A549 (cell line): ENCODE measurements at places on chromosomes 1 and 21.

DNA sequence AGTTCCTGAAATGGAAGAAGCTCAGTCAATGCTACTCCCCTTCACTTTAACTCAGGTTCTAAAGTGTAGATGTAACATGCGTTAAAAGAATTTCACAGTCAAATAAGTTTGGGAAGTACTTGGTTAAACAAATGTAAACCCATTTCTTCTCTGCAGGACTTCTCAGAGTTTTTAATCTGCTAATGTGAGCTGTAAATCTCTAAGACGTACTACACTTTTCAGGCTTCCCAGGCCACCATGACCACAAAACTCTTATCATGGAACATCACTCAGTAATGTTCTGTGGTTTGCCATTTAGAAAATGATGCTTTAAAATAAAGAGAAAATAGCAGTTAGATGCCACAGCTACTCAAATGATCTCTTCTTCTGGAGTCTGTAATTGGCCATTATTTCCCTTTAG lies 104.3 kb downstream of the HHIPL2 start:
- no peak for DNase-seq

- DNase-seq: peak; percentile 58
These were observed 119.7 kb downstream of the HHAT start for GRCh38 chr1:210448297-210448892.

GRCh38 chr1:61926597-61926996 lies 184.3 kb downstream of the PATJ start:
- DNase-seq: no peak

GRCh38 chr1:151458802-151459330 lies 428 bp downstream of the POGZ start:
- DNase-seq: peak; percentile 91

DNA sequence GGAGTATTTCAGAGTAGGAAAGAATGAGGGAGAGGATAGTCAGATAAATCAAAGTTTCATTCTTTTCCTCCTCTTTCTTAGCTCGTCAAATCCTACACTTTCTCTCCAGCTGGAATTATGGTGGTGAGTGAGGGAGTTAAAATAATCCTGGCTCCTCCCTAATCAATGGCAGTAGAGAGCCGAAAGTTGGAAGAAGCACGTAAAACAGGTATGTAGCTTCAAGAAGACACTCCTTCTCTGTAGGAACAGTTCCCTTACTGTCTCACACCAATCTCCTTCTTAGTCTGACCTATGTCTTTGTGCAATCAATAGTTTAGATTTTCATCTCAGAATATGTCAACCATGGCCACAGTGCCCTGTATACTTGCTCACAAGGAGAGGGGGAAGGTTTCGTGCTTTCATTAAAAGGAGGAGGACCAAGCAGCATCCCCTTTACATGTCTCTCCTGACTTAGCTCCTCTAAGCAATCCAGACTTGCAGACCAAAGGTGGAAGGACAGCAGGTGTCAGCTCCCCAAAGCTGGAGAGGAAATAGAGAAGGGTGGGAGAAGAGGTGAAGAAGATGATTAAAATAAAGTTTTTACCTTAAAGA lies 878 bp downstream of the MINDY1 start:
- DNase-seq: no peak

DNA sequence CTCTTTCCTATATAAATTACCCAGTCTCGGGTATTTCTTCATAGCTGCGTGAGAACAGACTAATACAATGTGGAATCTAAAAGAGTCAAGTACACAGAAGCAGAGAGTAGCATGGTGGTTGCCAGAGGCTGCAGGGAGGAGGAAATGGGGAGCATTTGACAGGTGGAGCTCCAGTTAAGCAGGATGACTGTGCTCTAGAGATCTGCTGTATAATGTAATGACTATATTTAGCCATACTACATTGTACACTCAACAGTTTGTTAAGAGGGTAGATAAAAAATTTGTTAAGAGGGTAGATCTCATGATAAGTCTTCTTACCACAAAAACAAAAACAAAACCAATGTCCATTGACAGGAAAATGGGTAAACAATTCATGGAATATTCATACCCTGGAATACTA lies 82.1 kb downstream of the MT1HL1 start:
- no peak for DNase-seq

DNA sequence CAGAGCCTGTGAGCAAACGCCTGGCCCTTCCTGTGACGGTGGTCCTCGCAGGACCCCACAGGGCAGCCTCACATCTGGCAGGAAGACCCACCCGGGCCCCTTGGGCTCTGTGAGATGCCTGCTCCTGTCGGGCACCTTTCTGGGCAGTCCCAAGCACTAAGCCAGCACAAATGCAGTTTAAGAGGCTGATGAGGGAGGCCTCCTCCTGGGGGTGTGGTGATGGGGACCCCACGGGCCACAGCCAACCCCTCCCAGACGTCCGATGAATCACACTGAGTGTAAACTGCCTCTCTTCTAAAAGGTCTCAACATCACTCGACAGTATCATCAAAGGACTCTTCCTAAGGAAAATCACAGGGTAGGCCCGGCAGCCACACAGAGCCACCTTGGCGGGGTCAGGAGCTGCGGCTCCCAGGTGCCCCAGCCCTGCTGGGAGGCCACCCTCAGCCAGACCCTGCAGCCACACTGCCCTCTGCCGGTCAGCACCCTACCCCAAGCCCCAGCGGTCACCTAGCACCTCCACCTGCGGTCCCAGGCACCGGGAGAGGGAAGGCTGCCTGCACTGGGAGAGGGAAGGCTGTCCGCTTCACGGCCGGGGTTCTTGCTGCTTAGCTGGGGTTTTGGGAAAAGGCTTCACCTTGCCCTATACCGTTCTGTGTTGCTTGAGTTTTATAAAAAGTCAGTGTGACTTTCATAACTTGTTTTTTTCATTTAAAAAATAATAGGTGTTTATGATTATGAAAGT lies 3.9 kb upstream of the PRKCZ start:
- peak; percentile 64 for DNase-seq
